ENCODE measurements at places on chromosomes 2 and 18.

DNA sequence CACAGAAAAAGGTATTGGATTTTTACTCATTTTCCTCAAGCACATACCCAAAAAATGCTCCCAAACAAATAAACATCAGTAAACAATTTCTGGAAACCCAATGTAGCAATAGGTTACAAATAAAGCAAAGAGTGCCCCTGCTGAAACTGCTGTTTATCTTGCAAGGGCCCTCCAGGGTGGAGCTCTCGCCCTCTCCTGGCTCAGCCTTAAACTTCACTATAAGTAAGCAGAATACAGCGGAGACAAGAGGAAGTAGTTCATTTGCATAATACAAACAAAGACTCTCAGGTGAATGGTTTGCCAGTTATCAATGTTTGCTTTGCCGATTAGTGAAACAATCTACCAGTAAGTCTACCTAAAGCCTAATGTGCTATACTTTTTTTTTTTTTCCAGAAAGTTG, 437.6 kb downstream of the DLGAP1 start:
- DNase-seq = no peak

- DNase-seq = no peak
Measured at GRCh38 chr2:55087501-55087900, 37.2 kb upstream of the RTN4 start.

DNA sequence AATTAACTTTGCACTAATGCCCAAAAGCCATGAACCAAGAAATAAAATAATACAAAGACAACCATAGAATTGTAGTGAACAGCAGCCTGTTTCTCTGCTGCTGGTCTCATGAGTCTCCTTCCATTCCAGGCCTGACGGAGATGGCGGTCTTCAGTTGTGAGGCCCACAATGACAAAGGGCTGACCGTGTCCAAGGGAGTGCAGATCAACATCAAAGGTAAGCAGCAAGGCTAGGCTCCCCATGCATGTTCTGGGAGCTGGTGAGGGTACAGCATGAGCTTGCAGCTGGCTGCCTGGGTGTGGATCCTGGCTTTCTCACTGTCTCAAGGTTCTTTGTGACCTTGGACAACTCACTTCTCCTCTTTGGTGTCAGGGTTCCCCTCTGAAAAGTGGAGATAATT, 66.7 kb downstream of the MERTK start:
- no peak for DNase-seq

GRCh38 chr18:59264121-59264571, 9.1 kb downstream of the RAX start:
- no peak for DNase-seq

DNA sequence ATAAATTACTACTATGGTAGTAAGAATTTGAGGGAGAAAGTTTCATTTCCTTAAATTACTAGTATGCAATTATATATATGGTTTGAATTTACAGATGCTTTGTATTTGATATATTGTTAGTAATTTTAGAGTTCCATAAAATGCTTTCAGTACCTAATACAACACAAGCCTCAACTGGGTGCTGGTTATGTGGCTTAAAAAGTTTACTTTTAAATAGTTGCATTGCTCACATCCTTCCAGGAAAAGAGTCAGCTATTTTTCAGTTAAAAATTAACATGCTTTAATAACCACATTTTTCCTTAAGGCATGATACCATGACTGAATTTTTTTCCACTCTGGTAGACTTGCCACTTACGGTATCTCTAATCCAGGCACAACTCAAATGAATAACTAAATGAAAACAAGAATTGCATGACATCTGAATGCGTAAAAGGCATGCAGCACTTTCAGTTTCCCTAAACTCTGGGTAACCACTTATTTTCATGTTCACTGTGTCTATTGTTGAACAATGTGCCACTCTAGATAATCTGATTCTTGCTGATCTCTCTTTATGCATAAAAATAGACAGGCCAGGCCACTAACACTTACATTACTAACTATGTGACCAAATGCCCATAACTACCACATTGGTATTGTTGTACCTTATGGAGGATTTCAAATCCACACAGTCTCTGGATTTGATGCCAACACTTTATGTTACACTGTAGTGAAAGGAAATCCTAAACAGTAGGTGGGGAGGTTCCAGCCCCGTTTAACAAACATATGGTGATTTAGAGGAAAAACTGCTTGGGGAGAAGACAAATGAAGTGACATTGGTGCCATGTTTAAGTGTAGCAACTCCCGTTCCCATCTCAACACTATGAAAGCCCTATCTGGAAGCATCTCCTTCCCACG, 35.5 kb upstream of the SLC35F5 start:
- no peak for DNase-seq

- no peak for DNase-seq
Measured at GRCh38 chr2:223315813-223316212, 263.8 kb downstream of the KCNE4 start.

GRCh38 chr2:154697418-154698252, 860 bp upstream of the KCNJ3 start:
- peak; percentile 42 for DNase-seq

DNA sequence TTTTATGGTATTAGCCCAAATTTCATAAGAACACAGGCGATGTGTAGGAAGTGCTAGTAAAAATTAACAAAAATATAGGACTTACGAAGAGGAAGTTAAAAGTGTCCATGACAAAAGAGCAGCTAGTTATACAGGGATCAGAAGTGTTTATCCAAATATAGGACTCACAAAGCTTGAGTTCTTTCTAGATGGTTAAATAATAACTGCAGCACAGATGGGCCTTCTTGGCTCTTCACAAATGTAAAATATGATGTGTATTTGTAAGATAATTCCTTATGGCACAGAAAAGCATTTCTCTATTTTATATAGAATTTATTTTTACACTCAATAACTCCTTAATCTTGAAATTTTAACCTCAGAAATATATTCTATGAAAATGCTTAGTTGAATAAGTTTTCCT, 100.9 kb upstream of the SPHKAP start:
- DNase-seq = no peak

- DNase-seq = no peak
Measured at GRCh38 chr2:235024931-235025773, 73.3 kb downstream of the SH3BP4 start.

- DNase-seq = no peak
Measured at GRCh38 chr2:12721566-12722446, 5.1 kb downstream of the TRIB2 start.

- DNase-seq = no peak
Measured at GRCh38 chr2:11250400-11251196, 93.8 kb downstream of the ROCK2 start.

GRCh38 chr2:126999106-126999756, 100.5 kb downstream of the TEX51 start:
- no peak for DNase-seq

GRCh38 chr2:25419678-25420242, 78.0 kb upstream of the DNMT3A start:
- no peak for DNase-seq

DNA sequence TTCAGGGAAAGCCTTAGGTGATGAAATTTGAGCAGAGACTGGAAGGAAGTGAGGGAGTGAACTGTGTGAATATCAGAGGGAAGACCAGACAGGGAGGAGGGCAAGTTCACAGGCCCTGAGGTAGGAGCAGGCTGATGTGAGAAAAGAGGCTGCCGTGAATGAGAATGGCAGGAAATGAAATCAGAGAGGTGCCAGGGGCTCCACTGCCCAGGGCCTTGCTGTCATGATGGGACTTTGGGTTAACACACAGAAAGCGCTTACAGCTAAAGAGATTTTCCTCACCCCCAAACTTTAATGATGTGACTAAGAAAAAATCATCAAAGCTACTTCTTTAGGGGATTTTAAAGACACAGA, 53.8 kb downstream of the MARCHF4 start:
- DNase-seq = no peak

- no peak for DNase-seq
Measured at GRCh38 chr18:48929212-48929612, 21.6 kb downstream of the SMAD7 start.

- no peak for DNase-seq
Measured at GRCh38 chr2:20599861-20600461, 50.9 kb downstream of the HS1BP3 start.

DNA sequence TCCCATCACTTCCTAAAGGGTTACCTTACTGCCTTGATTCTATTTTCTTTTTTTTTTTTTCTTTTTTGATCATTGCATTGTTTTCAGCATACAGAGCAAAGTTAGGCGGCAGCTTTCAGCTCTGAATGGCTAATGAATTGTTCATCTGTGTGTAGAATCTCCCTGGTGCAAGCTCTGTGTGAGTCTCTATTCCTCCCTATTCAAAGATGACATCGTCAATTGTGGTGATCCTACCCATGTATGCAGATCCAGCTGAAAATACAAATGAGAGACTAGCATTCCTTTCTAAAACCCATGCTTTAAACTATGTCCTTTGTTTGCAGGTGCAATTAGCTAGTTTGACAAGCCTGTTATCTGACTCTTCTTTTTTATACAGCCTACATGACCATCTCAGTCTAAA, 539.0 kb downstream of the ARHGAP15 start:
- no peak for DNase-seq

GRCh38 chr18:22783662-22784076, 149.5 kb upstream of the RBBP8 start:
- no peak for DNase-seq

- DNase-seq = no peak
Measured at GRCh38 chr2:165406173-165406572, 63.3 kb upstream of the CSRNP3 start.

DNA sequence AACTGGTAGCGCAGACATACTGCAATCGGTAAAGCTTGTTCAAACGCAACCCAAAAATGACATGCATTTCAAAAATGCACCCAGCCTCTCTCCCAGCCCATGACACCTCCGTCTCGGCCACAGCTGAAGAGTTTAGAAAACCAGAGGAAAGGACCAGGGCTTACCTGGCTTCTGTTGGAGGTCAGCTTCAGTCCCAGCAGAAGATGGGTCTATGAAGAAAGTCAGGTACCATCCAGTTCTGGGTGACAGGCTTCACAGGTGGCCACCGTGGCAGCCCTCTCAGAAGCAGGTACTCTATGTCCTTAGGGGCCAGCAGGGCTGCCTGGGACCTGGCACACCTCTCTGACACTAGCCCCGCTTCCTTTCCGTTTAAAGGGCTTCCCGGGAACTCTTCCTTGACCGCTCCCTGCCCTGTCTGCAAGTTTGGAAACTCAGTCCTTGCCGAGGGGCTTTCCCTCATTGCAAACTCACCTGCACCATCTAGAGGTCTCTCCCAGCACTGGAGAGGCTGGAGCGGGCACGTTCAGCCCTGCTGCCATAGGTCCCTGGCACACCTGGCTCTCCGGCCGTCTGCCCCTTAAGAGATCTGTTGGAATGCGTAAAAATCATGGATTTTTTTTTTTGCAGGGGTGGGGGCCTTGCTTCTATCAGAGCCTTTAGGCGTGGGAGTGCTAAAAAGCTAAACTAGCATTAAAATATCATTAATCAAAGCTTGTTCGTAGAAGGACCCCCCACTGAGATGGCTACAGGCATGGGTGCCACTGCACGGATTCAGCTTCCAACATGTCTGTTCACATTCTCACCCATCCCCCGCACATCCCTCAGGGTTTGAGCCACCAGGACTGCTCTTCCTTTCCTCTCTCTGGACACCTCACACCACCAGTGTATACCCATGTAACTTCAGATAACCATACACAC, at the start of gene EDAR:
Gene EDAR (minus strand): TSS at position 425 of the 918 bp plus-strand sequence. CDS start 58,206 bp downstream, outside the sequence.
- peak; percentile 73 for DNase-seq

- DNase-seq = no peak
Measured at GRCh38 chr2:174339561-174340399, 5.0 kb downstream of the SP9 start.

DNA sequence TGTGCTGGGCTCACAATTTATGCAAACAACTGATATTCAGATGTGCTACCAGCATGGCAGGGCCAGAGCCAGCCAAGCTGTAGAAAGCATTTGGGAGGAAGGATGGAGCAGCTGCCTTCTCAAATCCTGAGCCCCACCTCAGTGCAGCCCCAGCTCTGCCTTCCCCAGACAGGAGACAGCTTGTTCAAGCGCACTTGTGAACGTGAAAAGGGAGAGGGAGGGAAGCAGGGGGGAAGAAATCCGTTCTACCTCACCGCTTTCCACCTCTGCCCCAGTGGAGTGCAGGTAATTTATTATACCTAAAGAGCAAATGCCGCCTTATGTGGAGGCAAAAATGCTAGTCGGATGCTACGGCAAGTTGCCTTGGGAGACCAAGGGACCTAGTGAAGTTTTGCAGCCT, 66.0 kb upstream of the SLC14A2 start:
- DNase-seq = no peak

GRCh38 chr2:181140928-181141327, 160.5 kb downstream of the UBE2E3 start:
- DNase-seq = no peak

DNA sequence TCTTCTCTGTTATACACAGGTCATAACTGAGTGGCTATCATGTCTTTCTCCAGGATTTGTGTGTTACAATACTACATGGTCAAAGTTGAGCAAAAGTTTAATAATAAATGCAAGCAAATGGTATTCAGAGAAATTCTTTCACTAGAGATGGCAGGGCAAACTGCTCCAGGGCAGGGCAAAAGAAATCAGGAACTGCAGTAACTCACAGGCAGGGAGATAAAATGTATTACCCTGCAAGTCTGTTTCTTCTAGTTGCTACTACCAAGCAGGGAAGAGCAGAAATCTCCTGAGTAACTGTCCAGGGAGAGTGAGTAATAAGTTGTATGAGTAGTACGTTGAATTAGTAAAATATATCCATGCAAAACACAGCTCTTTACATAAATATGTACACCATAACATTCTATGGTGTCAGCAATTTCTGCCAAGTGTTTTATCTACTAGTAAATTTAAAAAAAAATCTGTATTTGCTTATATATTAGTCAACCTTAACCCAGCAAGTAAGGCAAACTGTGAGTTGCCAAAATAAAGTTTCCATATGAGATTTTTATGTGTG, 404.1 kb downstream of the ZEB2 start:
- no peak for DNase-seq

GRCh38 chr2:41836948-41837347, 210.9 kb upstream of the PKDCC start:
- no peak for DNase-seq

GRCh38 chr2:210215120-210215519, 10.1 kb downstream of the ACADL start:
- DNase-seq = no peak

- no peak for DNase-seq
Measured at GRCh38 chr2:19051203-19051831, 307.1 kb downstream of the OSR1 start.

GRCh38 chr2:234770715-234771141, 181.1 kb upstream of the SH3BP4 start:
- DNase-seq = no peak

DNA sequence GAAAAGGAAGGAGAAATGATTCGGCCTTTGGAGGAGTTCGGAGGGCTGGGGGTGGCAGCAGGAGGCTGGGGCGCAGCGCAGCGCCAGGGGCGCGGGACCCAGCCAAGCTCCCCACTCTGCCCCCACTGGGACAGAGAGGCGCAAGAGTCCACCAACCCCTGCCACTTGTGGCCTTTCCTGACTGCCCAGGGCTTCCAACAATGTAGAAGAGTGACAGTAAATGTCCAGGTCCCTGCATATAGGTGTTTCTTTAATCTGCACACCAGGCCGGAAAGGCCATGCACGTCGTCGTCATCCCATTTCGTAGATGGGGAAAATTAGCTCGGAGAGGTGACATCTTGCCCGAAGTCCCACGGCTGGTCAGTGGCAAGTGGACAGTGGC, 96.6 kb downstream of the INHBB start:
- no peak for DNase-seq

GRCh38 chr2:108998911-108999310, 9.9 kb upstream of the EDAR start:
- no peak for DNase-seq

- no peak for DNase-seq
Measured at GRCh38 chr18:57885931-57886330, 82.8 kb upstream of the ATP8B1 start.

All from HuH-7.5 (cell line).